ENCODE measurements at places on chromosomes 3 and 15.

DNA sequence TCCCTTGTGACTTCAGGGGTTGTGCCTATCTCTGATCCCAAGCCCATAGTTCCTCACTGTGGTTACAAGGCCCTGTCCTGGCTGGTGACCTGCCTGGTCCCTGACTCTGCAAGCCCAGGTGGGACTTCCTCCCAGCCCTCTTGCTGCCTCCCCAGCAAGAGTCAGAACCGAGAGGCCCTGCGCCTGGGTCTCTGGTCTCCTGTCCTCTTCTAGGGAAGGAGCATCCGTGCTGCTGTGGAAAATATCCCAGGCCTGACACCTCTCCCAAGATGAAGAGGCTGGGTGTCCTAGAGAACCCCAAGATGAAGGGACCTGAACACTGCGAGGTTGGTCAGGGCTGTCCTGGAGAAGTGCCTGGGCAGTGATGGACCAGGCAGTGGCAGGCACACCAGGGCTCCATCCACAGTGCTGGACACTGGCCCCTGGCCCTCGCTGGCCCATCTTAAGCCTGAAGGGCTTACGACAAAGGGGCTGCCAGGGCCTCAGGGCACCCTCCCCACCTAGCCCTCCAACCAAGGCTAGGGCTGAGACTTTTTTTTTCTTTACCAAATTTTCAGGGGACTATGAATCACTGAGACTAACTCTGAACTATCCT lies 32.7 kb downstream of the PTH1R start:
- no peak for DNase-seq

DNA sequence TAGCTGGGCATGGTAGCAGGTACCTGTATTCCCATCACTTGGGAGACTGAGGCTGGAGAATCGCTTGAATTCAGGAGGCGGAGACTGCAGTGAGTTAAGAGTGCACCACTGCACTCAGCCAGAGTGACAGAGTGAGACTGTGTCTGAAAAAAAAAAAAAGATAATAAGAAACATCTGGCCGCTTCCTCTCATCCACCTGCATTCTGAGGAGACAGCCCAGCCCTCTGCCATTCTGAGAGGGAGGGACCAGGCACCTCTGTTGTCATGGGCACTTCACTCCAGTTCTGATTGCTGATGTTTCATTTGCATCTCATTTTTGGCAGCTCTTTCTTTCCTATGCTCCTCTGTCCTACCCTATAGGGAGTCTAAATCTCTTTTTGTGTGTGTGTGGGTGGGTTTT lies 36.4 kb upstream of the GSK3B start:
- no peak for DNase-seq

DNA sequence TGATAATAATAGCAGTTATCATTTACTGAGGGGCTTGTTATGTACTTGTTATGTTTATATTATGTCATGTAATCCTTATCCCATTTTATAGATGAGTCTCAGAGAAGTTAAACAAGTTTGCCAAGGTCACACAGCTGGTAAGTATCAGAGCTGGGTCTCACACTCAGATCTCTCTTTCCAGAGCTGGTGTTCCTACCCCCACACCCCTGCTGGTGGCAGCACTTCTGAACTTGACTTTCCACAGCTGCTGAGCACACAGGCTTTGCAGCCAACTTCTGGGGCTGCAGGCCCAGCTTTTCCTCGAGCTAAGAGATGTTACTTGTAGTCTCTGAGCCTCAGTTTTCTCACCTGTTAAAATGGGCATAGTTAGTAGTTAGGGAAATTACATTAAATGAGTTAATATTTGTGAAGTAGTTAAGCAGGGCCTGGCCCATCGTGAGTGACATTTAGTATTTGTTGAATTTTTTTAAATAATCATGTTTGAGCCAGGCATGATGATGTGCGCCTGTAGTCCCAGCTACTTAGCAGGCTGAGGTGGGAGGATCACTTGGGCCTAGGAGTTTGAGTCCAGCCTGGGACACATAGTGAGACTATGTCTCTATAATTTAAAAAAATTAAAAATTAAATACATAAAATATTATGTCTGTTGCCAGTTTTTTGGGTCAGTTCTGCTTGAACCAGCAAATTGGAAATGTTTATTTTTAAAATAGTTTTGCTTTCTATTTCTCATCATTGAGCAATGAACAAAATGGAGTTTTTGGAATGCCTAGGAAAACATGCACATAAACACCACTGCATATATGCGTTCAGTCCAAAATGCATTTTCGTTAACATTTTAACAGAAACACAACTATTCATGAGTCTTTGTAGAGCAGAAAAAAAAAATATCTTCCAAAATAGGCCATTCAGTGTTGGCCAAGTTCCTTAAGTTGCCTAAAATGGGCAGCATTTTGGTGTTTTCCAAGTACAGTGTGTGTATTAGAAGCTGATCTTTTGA lies 87.3 kb downstream of the SMAD6 start:
- DNase-seq = no peak

DNA sequence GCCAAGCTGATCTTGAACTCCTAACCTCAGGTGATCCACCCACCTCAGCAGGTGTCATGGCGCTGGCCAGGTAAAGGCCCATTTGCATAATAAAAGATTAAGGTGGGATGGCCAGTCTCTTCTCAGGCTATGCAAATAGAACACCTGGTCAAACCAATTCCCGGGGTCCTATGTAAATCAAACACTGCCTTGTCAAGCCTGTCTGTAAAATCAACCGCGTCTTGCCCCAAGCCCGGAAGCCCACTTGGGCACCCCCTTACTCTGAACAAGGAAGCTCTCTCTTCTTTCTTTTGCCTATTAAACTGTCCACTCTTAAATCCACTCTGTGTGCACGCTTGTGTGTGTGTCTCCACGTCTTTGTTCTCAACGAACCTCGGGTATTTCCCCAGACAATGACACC lies 13.0 kb upstream of the POC1A start:
- DNase-seq = no peak

DNA sequence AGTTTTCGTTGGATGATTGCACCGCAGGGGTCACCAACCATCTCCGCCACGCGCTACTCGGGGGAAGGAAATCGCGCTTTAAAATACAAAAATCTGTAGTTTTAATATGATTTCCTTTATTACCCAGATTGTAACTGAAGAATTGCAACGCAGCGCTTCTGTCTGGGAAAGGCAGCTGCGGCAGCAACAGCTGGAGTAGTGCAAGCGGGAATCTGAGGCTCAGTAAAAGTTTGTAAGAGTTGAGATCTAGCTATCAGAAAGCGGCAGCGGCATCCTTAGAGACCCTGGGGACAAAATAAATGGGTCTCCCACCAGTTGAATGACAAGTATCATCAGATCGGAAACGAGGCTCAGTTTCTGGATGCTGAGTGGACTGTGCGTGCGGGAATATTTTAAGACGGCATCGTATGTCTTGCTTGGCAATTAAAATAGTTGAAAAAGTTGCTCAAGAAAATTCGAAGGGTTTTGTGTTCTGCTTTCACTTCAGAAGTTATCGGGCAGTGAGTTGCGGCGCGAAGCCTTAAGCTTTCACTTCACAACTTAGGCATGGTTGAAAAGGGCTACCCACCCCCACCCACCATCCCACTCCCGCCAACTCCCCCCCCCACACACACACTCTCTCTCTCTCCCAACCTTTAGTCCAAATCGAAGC lies 2.7 kb downstream of the MECOM start:
- DNase-seq = no peak

DNA sequence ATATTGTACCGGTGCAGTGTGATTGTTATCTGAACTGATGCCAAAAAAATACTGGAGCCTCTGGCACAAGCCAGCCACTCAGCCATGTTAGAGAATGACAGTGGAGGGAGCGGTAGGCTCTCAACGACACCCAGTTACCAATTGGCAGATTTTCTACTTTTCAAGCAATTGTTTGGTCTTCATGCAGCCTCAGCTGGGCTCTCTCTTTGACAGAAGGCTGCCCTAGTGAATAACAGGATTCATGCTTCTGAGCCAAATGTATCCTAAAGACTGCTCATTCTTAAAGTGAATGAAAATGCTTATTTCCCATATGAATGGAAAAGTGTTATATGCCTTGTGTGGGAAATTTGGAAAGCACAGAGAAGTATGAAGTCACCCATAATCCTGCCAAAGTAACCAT lies 261.2 kb upstream of the TRIM42 start:
- DNase-seq = no peak

GRCh38 chr15:56241374-56242105 lies 2.1 kb downstream of the RFX7 start:
- no peak for DNase-seq

DNA sequence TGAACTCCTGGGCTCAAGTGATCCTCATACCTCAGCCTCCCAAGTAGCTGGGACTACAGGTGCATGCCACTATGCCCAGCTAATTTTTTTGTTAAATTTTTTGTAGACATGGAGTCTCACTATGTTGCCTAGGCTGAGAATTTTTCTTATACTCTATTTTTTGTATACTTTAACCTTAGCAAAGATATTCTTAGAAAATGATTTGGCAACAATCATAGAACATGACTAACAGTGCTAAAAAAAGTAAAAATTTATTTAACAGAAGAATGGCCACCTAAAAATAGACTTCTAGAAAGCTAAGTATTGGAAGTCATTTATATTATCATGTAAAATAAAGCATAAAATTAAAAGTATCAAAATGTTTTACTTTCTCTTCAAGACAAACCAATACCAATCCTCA lies 322.3 kb downstream of the PLCL2 start:
- DNase-seq = no peak

- no peak for DNase-seq
Measured at GRCh38 chr15:74825866-74826265, 561 bp upstream of the CPLX3 start.

- no peak for DNase-seq
Measured at GRCh38 chr3:120081719-120082118, 12.5 kb downstream of the GSK3B start.

GRCh38 chr15:86183596-86184491 lies 104.2 kb downstream of the AGBL1 start:
- DNase-seq = no peak

- no peak for DNase-seq
Measured at GRCh38 chr3:36380221-36381031, at the start of gene STAC. Gene STAC, plus strand, starts transcription at chr3:36380504. Its CDS starts 140 bp downstream, at chr3:36380644.

- no peak for DNase-seq
Measured at GRCh38 chr15:91146728-91147127, 46.7 kb downstream of the SV2B start.

GRCh38 chr3:169699070-169699469 lies 35.6 kb upstream of the MECOM start:
- DNase-seq = no peak

- no peak for DNase-seq
Measured at GRCh38 chr15:39265261-39265660, 315.6 kb upstream of the THBS1 start.

DNA sequence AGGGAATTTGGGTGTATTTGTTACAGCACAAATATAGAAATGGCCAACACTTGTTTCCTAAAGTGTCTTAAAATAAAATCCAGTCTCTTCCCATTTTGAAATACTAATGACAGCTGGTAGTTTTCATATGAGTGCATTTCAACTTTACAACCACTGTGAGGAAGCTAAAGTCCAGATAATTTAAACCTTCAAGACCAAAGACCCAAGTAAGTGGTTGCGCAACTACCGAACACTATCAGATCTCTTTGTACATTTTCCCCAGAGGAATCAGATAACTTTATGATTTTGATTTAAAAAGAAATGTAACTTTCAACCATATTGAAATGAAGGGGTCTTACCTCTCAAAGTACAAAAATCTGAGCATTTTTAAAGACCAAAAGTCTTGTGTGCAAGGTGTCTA lies 14.3 kb downstream of the BCL2L10 start:
- no peak for DNase-seq

DNA sequence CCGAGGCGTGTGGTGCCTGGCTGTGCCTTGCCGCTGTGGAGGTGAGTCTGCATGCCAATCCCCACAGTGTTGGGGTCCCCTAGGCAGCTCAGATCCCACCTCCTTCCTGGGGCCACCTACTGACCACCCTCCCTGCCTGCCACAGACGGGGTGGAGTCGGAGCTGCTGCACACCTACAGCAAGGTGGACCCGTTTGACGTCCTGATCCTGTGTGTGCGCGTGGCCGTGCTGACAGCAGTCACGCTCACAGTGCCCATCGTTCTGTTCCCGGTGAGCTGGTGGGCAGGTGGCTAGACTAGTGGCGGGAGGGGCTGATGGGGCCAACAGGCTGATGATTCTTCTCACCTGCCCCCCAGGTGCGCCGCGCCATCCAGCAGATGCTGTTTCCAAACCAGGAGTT lies 13.4 kb downstream of the SLC38A3 start:
- no peak for DNase-seq

- DNase-seq = no peak
Measured at GRCh38 chr3:114435386-114436115, 141.7 kb downstream of the TIGIT start.

DNA sequence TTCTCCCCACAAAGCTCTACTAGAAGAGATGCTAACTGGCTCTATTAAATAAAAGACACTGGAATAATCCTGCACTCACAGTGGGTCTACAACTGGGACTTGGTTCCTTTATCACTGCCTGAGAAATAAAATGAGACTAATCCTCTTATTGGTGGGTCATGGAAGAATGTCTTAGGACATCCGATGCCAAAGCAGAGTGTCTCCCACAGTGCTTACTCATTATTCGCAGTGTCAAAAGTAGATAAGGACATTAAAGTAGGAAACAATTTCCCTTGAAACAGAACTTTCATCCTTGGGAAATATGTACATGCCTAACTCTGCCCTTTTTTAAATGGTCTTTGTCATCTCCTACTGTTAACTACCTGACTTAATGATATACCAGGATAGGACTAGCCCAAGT lies 71.5 kb downstream of the GSK3B start:
- DNase-seq = no peak

GRCh38 chr3:175896655-175897054 lies 1037.5 kb downstream of the NAALADL2 start:
- DNase-seq = no peak

- DNase-seq = no peak
Measured at GRCh38 chr3:145094355-145094941, 1066.5 kb downstream of the PLOD2 start.

DNA sequence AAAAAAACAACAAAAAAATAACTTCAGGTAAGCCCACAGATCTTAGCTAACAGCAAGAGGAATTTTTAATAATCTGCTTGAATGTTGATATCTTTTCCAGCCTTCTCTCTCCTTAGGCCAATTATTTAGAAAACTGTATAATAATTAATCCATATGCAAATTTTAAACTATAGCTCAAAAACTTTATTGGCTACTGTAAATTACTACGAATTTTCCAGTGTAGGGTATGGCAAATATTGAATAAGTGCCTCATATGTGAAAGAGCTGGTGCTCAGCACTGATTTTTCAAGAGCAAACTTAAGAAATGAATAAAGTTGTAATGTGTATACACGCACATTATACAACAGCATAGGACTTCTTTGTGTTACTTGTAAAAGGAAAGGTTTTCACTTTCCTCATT lies 123.0 kb downstream of the TFDP2 start:
- no peak for DNase-seq

- DNase-seq = no peak
Measured at GRCh38 chr3:181899702-181900101, 188.0 kb downstream of the SOX2 start.

DNA sequence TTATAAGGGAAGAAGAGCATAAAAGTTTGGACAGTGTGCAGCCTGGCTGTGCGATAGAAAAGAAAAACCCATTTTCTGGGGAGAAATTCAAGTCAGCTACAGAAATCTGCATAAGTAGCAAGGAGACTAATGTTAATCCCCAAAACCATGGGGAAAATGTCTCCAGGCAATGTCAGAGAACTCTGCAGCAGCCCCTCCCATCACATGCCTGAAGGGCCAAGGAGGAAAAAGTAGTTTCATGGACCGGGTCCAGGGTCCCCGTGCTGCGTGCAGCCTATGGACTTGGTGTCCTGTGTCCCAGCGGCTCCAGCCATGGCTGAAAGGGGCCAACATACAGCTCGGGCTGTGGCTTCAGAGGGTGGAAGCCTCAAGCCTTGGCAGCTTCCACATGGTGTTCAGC lies 28.3 kb upstream of the COLQ start:
- DNase-seq = no peak

All from NCI-H2107 (cell line).